ENCODE measurements at places on chromosomes 5 and 9.

DNA sequence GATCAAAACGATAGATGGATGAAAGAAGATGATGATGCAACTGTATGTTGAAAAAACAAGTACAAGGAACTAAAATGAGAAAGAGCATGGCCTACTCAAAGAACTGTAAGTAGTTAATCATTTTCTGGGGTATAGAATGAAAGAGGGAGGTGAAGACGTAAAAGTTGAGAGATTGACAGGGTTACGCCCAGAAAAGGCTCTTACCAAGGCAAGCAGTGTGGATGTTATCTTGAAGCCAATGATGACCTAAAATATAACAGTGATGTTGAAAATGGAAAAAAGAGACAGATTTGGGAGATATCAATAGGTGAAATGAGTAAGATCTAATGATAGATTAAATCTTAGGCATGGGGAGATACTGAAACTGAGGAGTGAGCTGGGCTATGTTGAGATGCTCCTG lies 80.4 kb upstream of the GNAQ start:
- DNase-seq = no peak

- no peak for DNase-seq
Measured at GRCh38 chr5:4630031-4630430, 510.1 kb upstream of the ADAMTS16 start.

DNA sequence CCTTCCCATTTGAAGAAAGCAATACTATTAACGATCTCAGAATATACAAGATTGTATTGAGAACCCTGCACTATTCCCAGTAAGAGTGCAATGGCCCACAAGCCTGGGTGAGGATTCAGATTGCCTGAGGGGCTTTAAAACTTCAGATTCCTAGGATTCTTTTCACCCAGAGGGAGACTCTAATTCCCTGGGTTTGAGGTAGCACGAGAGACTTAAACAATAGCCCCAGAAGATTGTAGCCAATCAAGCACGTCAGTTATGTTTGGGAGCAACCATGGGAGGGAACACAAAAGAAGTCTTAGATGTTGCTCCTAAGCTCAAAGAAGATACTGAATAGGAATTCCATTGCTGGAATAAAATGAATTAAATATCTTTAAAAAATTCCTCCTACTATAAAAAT lies 17.9 kb downstream of the MRPS27 start:
- DNase-seq = no peak

DNA sequence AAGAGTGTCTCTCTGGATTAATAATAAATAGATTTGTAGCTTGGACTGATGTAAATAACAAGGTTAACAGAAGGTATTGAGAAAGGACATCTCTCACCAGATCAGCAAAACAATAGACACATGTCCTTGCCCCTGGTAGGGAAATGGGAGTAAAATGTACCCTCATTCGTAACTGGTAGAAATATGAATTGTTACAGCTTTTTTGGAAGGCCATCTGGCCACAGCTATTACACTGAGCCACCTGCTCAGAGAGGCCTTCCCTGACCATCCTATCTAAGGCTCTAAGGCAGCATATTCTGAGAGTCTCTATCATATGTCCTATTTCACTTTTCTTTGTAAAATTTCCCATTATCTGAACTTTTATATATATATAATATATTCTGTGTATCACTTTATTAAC lies 129.1 kb upstream of the MAP1B start:
- no peak for DNase-seq

GRCh38 chr9:115891929-115892328 lies 261.7 kb upstream of the PAPPA start:
- no peak for DNase-seq

- DNase-seq = no peak
Measured at GRCh38 chr9:131402738-131403492, 9.0 kb downstream of the PRRC2B start.

- DNase-seq = no peak
Measured at GRCh38 chr9:115137526-115137925, 19.6 kb upstream of the TNC start.

GRCh38 chr9:23701291-23701690 lies 124.7 kb downstream of the ELAVL2 start:
- no peak for DNase-seq

DNA sequence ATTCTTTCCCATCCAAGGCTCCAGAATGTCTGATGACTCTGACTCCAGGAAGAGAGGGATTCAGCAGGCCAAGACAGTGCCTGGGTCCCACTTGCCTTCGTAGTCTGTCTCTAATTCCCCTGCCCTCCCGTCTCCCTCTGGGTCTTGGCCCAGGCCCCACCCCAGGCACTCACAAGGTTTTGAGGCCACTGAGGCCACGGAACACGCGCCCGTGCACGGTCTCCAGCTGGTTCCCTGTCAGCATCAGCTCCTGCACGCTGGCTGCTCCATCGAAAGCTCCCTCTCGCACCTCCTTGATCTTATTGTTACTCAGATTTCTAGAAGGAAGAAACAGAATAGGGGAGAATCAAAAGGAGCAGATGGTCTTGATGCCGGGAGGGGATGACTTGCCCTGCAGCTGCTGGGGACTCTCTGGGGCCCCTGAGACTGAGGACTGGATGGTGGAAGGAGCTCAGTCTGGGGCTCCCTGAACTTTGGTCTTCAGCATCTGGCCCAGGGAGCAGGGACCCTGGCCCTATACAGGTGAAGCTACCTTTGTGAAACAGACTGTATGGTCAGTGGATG lies 174.6 kb upstream of the PANK3 start:
- no peak for DNase-seq

DNA sequence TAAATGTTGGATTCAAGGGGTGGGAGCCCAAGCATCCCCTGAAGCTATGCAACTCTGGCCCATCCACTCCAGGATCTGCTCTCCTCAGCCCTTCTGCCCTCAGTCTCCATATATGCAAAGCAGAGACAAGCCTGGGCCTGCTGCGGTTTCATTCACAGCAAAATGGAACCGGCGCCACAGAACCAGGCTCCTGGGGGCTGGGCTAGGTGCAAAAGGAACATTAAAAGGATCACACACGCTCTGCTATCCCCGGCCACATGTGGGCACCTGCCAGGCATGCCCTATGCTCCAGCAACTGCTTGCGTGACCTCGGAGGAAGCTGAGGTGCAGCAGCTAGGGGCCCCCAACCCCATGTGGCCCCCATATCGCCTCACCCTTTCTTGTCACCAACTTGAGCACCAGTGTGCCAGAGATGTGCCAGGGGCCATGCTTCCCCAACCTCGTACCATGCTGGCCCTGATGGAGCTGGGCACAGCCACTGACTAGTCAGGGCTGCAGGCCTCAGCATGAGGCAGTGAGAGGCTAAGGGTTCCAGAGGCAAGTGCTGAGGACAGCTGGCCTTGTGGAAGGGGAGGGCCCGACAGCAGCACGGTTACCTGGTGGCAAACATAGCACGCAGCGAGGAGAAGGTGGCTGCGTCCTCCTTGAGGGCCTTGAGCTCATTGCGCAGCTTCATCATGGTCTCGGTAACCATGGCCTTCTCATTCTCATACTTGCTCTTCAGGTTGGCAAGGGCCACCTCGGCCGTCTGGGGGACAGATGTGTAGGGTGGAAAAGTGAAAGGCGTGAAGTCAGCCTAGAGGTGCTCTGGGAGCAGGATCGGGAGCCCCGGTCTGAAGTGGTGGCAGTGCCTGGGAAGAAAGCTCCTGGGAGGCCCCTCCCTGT lies 47.2 kb downstream of the BICD2 start:
- no peak for DNase-seq

DNA sequence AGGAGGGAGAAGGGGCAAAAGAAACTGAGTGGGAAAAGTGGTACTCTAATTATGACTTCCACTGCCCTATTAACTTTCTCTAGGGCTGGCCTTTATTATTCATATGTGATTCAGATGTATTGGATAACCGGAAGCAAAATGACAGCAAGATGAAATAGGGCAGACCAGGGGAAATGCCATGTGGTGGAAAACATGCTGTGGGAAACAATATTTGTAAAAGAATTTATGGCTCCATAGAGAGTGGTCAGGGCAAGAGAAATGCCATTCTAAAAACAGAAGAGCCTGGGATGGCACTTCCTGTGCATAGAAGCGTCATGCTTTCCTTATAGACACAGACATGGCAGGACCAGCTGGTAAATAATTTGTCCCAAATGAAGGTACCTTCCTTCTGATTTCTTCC lies 67.7 kb downstream of the MEGF10 start:
- no peak for DNase-seq

DNA sequence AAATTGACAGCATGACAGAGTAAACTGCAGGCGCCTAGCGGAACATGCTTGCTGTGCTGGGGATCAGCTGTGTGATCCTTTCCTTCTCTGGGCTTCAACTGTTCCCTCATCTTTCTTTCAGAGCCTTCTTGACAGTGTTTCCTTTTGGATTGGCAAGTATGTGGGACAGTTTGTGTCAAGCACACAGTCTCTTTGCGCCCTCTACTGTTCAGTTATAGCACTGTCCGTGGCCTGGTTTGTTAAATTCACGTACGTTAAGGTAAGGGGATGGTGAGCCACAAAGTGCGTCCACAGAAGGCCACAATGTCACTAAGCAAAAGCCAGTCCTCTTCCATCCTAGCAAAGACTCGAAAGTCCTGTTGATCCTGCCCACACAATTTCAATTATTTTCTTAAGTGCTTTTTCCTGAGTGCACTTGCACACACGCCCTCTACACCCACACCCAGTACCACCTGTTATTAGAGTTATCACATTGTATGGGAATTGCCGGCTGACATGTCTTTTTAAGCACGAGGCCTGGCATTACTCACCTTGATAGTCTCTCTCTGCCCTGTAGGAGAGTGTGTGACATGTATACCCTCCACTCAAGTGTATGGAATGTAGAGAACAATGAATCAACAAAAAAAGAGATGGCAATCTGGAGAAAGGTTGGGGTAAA lies 22.5 kb upstream of the PTPN3 start:
- DNase-seq = peak; percentile 21

DNA sequence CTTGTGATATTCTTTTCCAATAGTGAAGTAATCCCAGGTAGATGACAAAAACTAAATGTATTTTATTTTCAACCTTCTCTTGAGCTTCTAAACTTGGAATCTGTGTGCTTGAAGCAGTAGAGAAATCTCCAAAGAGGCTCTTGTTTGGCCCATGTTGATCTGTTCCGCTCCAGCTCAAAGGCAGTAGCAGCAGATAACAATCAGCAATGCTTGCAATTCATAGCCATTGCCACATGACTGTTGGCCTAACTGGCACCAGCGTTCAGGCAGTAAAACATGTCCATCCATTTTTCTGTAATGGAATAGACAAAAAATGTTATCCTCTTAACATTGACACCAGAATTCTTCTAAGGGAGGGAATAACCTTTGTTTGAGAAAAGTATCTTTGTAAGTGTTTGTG lies 270.7 kb upstream of the MSX2 start:
- no peak for DNase-seq

DNA sequence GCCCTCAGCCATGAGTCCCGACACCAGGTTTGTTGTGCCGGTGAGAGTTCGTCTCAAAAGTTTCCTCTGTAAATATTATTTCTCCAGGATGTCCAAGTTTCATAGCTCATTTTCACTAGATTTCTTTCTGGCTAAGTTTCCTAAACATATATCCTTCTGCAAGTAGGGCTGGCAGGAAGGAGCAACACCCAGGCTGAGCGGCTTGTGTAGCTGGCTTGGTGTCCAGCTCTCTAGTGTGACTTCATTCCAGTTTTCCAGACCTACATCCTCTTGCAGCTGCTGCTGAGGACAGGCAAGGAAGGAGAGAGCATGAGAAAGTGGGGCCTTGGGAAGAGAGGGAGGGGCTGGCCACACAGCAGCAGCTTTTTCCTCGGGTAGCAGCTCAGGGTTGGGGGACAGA lies 80.3 kb downstream of the FGF1 start:
- DNase-seq = no peak

GRCh38 chr9:136437839-136438547 lies 1.7 kb downstream of the INPP5E start:
- peak; percentile 11 for DNase-seq

DNA sequence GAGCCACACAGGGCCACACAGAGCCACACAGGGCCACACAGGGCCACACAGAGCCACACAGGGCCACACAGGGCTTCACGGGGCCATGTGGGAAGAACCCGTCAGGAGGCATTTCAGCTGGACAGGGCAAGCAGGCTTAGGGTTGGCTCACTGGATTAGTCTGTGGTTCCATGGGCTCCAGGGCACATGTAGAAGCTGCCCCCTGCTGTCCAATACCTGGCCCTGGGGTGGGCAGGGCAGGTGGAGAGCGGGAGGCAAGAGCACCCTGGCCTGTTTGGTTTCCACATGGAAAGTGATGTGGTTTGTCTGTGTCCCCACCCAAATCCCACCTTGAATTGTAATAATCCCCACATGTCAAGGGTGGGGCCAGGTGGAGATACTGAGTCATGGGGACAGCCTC lies 16.4 kb upstream of the LPCAT1 start:
- peak; percentile 16 for DNase-seq

- no peak for DNase-seq
Measured at GRCh38 chr5:94691949-94692348, 73.5 kb downstream of the SLF1 start.

- no peak for DNase-seq
Measured at GRCh38 chr5:1987471-1987870, 104.7 kb upstream of the IRX4 start.

GRCh38 chr5:174750711-174751110 lies 26.3 kb downstream of the MSX2 start:
- DNase-seq = no peak

GRCh38 chr9:36974731-36975130 lies 59.3 kb downstream of the PAX5 start:
- DNase-seq = no peak

- DNase-seq = no peak
Measured at GRCh38 chr5:22531986-22532385, 321.2 kb downstream of the CDH12 start.

DNA sequence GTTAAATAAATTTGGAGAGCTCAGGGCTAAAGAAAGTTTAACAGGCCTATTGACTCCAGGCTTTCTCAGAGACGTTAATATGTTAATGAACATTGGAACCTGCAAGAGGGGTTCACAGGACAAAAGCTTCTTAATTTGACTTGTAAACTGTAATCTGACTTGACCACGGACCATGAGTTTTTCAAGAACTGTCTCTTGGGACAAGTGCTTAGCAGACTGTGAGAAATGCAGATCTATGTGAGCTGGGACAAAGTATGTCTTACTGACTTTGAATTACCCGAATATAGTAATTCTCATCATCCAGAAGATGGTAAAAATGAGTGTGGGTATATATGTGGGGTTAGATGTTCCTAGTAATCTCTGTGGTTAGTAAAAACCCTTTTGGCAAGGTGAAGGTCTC lies 186.6 kb downstream of the ATP10B start:
- DNase-seq = no peak

- no peak for DNase-seq
Measured at GRCh38 chr5:60522292-60522905, 177.6 kb downstream of the DEPDC1B start.

DNA sequence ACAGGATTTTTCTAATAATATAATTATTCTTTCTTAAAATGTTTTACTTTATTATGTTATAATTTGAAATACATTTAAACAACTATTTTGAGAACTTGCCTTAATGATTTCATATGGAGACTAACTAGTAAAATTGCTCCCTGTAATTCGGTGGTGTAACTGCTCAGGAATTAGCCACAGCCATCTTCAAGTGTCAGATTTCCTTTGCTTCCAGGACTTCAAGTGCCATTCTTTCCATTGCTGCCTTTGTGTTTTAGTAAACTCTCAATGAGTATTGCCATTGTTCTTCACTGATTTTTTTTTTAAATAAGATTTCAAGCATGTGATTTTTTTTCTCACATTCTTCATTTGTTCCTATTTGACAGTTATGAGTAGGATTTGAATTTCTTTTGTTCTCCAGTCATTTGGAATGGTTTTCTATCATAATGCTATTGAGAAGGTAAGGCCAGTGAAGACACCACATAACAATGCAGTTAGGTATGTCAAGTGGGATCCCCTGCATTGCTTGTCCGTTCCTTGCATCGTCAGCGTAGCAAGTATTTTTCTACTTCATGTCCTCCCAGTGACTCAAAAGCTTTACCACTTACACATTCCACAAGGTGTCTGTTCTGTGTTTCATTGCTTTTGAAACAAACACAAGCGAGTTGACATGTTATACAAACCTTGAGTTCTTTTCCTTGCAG lies 83.7 kb downstream of the LNPEP start:
- DNase-seq = no peak
